Stomach (tissue), 19 donors: ENCODE measurements at places on chromosomes 7 and 10.

DNA sequence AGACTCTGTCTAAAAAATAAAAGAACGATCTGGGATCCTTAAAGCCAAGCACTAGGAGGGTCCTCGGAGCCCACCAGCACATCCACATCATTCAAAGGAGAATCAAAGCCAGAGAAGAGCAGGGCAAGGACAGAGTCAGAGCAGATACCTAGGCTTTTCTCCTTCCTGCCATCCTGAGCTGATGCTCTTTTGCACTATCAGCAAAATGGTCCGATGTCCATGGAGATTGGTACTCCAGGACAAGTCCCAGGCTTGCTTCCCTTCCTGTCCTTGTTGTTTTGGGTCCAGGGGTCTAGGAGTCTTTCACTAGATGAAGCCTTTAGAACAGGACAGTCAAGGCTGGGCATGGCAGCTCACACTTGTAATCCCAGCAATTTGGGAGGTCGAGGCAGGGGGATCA, 58.0 kb upstream of the ELN start:
- H3K27ac ChIP-seq, result no peak overlapping the region
- H3K36me3 ChIP-seq, result no peaks in the 10 kb centered on the region
- H3K4me3 ChIP-seq, result no peak overlapping the region
- no peaks in the 10 kb centered on the region for H3K27me3 ChIP-seq

DNA sequence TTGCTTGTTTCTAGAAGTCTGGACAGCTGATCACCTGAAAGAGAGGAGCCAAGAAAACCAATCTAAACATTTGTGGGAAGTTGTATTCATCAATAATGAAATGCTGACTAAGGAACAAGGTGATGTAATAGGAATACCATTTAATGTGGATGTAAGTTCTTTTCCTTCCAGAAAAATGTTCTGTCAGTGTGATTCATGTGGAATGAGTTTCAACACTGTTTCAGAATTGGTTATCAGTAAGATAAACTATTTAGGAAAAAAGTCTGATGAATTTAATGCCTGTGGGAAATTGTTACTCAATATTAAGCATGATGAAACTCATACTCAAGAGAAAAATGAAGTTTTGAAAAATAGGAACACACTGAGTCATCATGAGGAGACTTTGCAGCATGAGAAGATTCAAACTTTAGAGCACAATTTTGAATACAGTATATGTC, 39.8 kb upstream of the ZNF37A start:
- no peaks in the 10 kb centered on the region for H3K4me1 ChIP-seq
- peaks cover 87% of the 10 kb centered on the region for H3K36me3 ChIP-seq
- no peak for DNase-seq
- no peaks in the 10 kb centered on the region for H3K27me3 ChIP-seq

DNA sequence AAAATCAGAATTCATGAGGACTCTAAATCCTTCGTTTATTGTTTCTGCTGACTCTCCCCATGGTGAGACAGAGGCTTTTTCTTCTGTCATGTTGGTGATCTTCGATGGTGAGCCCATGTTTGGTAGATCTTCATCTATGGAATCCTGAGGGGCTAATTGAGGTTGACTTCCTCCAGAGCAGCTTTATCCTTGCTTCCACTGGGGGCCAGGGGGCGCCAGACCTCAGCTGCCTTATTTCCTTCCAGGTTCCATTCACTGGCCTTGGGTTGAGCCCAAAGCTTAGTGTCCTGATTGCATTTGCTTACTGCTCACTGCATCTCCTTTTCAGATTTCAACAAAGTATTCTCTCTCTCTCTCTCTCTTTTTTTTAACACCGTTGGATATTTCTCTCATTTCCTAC, 80.7 kb downstream of the GCC1 start:
- H3K36me3 ChIP-seq, result no peaks in the 10 kb centered on the region
- no peak overlapping the region for H3K27ac ChIP-seq
- H3K4me3 ChIP-seq, result no peak overlapping the region

- H3K27ac ChIP-seq, result no peak overlapping the region
- peaks cover 7% of the 10 kb centered on the region for H3K4me1 ChIP-seq
- no peak for DNase-seq
- H3K36me3 ChIP-seq, result no peaks in the 10 kb centered on the region
- no peak overlapping the region for H3K4me3 ChIP-seq
- peaks cover 13% of the 10 kb centered on the region for H3K27me3 ChIP-seq
Measured at GRCh38 chr10:110533149-110533548, 34.3 kb upstream of the SMC3 start.

GRCh38 chr7:151511946-151512345, 7.7 kb downstream of the RHEB start:
- no peaks in the 10 kb centered on the region for H3K27me3 ChIP-seq
- no peak overlapping the region for H3K4me3 ChIP-seq
- peak overlapping the region; percentile 33 for H3K27ac ChIP-seq
- peaks cover 20% of the 10 kb centered on the region for H3K4me1 ChIP-seq
- DNase-seq, result no peak
